ENCODE measurements at places on chromosomes 3 and 15.

DNA sequence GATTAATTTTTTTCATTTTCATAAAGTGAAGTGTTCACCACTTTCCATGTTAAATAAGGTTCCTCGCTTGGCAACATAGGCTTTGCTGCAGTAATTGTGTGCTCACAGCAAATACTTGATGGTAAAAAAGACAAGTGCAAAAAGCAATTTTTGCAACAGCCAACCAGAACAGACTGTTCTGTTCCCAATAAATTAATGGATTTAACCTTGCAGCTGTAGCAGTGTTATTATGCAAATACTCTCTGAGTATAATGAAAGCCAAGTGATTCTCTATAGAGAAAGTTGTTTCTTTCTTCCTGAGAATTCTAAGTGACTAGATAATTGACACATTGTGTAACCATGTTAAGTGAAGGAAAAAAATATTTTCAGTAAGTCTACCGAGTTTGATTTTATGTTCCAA, 183.7 kb upstream of the NAALADL2 start:
- DNase-seq, result peak; percentile 54

DNA sequence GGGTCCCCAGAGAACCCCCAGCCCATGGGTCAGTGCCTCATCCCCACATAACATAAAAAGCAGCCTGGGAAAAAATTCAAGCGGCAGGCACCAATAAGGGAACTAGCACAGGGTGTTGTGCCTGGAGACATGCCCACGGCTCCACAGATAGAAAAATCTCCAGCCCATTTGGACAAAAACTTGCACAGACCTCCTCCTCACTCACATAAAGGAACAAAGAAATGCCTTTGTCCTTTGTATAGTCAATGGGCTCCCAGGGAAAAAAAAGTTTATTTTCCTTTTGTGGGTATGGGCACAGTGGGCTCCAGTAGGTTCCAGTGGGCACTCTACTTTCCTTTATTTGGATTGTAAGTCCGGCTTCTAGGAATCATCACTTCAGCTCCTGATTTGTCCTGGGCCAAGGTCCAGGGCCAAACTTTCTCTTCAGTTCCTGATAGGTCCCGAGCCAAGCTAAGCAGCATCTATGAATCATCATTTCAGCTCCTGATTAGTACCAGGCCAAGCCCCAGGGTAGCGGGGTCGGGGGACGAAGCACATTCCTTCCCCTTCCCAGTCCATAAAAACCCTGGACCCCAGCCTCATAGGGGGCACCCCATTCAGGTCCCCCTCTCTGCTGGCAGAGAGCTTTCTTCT, 1.6 kb upstream of the DNAH12 start:
- DNase-seq, result no peak

GRCh38 chr15:68352401-68353062, 75.0 kb downstream of the FEM1B start:
- DNase-seq, result no peak

GRCh38 chr3:101846709-101847108, 2.6 kb upstream of the NFKBIZ start:
- no peak for DNase-seq

DNA sequence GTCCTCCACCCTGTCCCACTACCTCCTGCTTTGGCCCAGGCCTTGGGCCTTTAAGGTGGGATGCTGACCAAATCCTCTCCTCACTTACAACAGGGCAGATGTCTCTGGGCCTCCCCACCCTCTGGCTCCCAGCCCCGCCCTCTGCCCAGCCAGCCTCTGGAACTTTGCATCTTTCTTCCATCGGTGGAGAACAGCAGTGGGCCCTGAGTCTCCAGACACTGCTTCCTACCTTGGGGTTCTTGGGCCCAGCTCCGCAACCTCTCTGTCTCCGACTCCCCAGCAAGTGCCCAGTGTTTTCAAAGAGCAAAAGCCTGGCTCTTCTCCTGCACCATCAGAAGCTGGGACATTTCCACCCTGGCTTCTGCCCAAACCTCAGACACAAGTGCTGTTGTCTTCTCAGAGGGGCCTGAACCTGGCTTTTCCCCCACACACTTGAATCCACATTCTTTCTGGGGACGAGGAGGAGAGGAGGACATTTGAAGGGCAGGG, 33.1 kb downstream of the MRAS start:
- peak; percentile 51 for DNase-seq

GRCh38 chr3:149717391-149718056, 34.8 kb downstream of the COMMD2 start:
- DNase-seq, result peak; percentile 88

- no peak for DNase-seq
These were observed 3.0 kb downstream of the ISLR start for GRCh38 chr15:74176262-74177214.

GRCh38 chr15:62088353-62088693, 21.5 kb downstream of the C2CD4A start:
- no peak for DNase-seq

- no peak for DNase-seq
These were observed 218.6 kb downstream of the PTPRG start for GRCh38 chr3:61780016-61780415.

DNA sequence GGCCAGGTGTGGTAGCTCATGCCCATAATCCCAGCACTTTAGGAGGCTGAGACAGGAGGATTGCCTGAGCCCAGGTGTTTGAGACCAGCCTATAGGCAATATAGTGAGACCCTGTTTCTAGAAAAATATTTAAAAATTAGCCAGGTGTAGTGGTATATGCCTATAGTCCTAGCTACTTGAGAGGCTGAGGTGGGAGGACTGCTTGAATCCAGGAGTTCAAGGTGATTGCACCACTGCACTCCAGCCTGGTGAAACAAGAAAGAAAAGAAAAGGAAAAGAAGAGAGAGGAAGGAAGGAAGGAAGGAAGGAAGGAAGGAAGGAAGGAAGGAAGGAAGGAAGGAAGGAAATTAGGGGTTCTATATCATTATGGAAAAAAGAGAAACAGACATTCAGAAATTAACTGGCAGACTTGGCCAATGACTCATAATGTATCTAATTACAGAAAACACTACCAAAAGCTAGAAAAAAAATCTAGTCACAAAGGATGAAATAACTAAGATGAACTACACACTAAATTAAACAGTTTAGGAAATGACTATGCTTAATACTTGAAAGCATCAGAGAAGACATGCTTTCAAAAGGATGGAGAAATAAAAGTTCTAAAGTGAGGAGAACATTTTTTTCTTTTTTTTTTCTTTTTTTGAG, 45.4 kb upstream of the TERB2 start:
- DNase-seq, result no peak

GRCh38 chr3:51381333-51381705, 3.8 kb upstream of the MANF start:
- DNase-seq, result no peak

DNA sequence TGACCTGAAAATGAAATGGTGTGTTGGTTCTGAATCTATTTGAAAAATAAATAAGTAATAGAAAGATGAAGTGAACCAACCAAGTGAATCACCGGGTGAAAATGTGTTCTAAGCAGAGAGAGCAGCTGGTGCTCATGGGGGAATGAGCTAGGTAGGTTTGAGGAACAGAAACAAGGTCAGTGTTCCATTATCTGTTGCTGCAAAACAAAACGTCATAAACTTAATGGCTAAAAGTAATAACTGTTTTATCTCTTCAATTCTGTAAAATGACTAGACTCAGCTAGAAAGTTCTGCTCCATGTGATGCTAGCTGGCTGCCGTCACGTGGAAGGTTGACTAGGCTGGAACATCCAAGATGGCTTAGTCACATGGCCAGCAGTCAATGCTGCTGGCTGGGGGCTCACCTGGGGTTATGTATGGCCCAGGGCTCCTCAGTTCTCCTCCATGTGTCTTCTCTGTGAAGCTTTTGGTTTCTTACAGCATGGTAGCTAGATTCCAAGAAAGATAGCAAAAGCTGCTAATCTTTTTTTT, 13.3 kb upstream of the SH3BP5 start:
- no peak for DNase-seq

DNA sequence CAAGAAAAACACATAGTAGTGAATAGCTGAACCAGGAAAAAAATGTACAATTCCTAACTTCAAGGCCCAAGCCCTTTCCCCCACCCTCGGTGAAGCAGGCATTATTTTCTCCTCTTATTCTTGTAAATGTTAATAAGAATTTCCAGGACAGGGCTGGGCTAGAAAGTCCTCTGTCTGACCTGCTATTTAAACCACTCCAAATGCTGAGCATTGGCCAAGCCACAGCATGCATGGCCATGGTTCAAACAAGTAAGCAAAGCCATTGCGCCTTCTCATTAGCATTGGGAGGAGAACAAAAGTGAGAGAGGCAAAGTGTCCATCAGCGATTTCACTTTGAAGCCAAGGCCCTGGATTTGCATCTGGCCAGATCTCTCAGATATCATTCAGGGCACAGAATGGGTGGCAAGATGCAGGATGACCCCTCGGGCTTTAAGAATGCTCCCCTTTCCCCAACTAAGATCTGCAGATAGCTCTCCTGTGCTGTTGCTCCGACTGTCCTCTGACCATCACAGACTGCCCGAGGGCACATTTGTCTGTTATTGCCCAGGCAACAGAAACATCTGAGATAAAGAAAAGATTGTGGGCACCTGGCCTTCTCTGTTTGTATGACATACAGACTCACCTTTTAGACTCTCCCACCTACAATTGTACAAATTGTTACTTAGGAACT, 46.3 kb downstream of the CEMIP start:
- DNase-seq, result peak; percentile 41

DNA sequence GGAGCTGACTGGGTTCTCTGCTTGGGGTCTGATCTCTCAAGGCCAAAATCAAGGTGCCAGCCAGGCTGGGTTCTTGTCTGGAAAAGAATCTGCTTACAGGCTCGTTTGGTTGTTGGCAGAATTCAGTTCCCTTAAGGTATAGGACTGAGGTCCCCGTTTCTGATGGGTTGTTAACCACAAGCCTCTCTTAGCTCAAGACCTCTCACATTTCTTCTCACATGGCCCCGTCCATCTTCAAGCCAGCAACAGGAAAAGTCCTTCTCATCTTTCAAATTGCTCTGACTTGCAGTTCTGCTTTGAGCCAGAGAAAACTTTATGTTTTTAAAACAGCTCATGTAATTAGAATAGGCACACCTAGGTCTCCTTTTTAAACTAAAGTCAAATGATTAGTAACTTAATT, 20.4 kb downstream of the UACA start:
- DNase-seq, result no peak

DNA sequence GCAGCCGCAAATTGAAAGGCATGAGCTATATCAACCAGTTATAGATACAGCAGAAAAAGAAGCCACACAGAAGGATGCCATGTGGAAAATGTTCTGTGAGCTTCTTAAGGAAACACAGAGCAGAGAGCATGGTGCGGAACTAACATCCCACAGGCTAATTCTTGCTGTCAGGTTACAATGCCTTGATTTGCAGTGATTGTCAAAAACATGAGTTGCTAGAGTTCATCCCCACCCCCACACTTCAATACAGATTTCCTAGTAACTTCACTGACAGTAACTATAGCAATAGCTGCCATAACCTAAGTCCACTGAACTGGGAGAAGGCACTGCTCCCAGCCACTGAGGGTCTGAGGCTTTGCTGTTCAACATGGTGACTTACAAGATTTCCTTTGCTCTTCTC, 821.6 kb downstream of the SQOR start:
- DNase-seq, result no peak

- DNase-seq, result no peak
These were observed 133.9 kb upstream of the PLXNA1 start for GRCh38 chr3:126848991-126849390.

DNA sequence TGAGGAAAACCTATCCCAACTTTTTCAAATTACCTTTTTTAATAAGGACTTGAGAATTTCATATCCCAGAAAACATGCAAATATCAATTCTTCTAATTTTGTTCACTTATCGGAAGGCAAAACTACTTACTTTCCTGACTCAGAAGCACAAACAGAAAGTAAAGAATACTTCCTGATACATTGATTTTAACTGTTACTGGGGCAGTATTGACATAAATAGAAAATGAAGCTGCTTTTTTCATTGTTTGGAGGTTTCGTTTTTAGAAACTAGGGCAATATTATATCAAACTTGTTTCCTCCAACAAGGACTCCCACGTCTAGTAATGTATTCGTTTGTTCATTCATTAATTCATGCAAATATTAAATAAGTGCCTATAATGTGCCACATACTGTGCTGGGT, 19.1 kb downstream of the PAQR9 start:
- no peak for DNase-seq

GRCh38 chr3:40877631-40878463, 321.5 kb upstream of the CTNNB1 start:
- DNase-seq, result peak; percentile 78

DNA sequence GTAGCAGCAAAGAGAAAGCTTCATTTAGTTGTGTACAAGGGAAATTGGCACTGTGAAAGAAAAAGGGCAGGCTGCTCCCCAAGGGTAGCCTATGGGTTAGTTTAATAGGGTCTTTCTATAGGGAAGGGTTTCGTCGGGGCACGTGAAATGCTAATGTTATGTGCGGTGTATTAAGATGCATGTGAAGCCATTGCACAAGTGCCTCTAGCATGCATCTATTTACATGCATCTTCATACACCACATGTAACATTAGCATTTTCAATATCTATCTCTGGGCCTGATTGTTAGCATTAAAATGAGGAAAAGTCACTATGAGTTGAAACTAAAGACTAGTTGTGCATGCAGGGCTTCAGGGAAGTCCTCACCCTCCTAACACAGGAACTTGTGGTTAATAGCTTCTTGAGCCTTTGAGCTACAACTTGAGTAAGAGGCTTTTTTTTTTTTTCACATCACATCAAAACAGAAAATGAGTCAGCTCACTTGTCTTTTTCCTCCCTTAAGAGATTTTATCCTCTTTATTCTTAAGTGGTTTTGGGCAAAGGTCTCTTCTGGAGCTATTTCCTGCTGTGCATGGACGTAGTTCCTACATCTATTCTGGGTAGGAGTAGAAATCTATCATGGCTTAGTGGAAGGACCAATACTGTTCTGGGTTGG, 613.4 kb downstream of the ZPLD1 start:
- peak; percentile 11 for DNase-seq

DNA sequence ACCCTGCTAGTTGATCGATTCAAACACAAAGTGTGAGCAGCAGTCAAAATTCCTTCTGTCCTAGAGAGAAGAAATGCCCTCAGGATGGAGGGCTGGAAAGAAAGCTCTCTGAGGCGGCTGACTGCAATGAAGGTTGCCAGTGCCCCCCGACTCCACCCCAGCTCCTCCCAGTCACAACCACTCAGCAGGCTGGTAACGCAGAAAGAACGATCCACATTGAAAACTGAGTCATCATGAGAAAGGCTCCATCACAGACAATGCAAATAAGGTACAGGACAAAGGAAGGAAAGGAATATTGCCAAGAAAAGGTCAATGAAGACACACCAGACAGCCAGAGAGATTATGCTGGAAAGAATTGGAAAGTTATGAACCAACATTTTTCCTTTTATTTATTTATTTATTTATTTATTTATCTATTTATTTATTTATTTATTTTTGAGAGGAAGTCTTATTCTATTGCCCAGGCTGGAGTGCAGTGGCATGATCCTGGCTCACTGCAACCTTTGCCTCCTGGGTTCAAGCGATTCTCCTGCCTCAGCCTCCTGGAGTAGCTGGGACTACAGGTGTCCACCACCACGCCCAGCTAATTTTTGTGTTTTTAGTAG, 17.4 kb upstream of the VGLL4 start:
- no peak for DNase-seq

- no peak for DNase-seq
These were observed 99.1 kb downstream of the ADCY5 start for GRCh38 chr3:123349566-123350435.

GRCh38 chr3:171796625-171797264, 13.5 kb downstream of the PLD1 start:
- DNase-seq, result no peak

Measured in spinal cord (tissue), 10 donors.